NCI-H2171 treated with DMSO at 0.1 percent for 48 hours (cell line): ENCODE measurements at places on chromosomes 12 and 14.
A peak's percentile ranks its signal among the peaks of the same experiment; 100 is the strongest.

- no peak for DNase-seq
These were observed 960.9 kb upstream of the FBXO33 start for GRCh38 chr14:40393143-40393542.

- no peak for DNase-seq
These were observed 96.9 kb downstream of the SYNE2 start for GRCh38 chr14:63949696-63950095.

DNA sequence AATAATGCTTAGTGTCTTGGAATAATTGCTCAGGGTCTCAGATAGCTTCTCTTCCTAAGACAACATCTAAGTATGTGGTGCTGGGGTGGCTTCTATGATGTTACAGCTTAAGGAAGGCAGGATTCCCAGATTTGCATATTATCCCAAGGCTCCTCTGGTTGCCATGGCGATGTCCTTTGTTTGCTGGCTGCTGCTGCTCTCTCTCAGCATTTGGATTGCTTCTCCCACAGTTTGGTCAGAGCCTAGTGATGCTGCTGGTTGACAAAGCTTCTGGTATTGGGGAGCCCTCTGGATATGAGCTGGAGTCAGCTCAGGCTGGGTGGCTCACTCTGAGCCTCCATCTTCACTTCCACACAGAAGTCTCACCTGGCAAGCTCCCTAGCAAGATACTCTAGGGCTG is 56.4 kb upstream of the FBXO33 start:
- DNase-seq, result no peak

DNA sequence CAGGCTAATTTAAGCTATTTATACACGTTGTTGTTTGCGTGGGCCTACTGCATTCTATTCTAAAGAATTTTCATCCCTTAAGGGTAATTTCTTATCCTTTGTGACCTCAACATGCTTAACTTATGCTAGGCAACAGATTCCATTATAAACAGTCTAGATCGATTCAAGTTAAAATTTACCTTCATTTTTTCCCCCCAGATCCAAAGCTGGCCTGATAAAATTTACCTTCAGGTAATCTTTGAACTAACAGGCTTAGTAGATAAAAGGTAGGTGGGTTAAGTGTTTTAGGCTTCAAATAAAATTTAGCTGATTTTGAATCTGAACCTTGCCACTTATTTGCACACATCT is 389 bp upstream of the CCNB1IP1 start:
- no peak for DNase-seq

GRCh38 chr14:33454707-33455106 is 496.2 kb downstream of the EGLN3 start:
- DNase-seq, result no peak

GRCh38 chr12:108833355-108833733 is 24.0 kb downstream of the SSH1 start:
- no peak for DNase-seq

DNA sequence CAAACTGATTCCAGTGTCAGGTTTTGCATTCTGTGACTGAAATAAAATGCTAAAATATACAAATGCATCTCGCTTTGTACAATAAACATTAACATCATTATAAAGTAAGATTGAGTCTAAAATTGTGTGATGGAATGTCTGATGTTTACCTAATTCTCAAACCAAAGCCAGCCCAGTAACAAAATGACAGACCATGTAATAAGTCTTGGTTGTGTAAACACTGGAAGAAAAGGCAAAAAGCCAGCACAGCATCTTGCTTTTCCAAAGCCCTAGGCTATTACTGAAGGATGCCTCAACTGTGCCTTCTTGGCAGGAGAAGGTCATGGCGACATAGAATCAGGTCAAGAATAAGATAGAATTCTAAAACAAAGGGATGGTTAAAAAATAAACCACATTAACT is 169.6 kb downstream of the EGLN3 start:
- no peak for DNase-seq

DNA sequence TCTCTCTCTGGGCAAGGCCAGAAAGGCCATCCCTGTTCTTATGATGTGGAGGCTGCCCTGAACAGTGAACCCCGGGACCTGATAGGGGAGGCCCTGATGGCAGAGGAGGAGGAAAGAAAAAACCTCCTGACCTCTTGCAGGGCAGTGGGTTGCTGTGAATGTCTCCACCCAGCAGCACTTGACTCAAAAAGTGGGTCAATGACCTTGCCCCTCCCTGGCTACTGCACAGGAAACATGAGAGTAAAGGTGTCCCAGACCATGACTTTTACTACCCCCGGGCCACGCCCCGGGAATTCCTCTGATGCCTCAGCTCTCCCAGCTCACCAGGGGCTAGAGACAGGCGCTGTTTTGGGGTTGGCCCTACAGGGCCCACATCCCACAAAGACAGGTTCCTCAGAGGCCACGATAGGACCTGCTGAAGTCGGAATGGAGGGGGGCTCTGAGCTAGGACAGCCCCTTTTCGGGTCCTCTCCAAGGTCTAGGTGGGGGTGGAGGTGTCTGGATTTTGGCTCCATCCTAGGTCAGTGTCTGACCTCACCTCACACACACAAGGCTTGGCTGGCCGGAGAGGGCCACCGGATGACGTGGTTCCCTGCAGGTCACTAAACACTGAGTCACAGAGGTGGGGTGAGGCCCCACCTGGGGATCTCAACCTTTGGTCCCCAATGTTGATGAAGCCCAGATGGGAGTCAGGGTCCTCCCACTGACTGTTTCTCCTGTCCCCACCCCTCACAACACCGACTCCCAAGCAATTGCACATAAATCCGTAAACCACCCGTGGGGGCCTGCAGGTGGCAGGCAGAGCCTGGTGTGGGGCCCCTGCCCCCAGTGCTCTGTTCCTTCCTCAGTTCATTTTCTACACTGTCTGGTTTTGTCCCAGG is 1.6 kb downstream of the RHOF start:
- no peak for DNase-seq

DNA sequence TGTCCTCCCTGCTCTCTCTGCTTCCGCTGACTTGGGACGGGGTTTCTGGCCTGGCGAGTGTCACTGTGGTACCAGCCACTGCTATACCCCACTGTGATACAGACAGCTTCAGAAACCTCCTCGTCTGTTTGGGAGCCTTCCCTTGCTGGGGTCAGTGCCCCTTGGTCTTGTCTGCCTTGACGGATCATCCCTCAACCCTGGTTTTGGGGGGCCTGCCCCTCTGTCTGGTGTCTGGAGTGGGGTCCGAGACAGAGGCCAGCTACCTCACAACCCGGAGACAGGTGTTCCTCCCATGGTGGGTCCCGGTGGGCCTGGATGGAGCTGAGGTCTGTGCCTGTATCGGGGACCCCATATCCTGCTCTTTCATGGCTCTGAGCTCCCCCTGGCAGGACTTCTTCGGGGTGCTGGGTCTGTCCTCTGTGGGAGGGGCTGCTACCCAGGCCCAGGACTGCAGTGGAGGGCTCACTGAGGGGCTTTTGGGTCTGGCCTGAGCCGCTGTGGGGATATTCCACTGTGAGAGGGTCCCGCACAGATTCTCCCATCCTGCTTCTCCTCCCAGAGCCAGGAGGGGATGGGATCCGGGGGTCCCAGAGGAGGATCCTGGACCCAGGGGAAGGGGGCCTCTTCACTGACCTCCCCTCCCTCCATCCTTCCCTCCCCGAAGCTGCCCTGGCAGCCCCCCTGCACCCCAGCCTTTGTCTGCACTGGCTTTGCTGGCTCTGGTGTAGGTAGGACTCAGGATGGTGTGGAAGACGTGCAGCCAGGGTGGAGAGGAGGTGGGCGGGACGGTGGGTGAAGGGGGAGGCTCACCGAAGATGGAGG is 365.5 kb downstream of the TMEM121 start:
- no peak for DNase-seq

DNA sequence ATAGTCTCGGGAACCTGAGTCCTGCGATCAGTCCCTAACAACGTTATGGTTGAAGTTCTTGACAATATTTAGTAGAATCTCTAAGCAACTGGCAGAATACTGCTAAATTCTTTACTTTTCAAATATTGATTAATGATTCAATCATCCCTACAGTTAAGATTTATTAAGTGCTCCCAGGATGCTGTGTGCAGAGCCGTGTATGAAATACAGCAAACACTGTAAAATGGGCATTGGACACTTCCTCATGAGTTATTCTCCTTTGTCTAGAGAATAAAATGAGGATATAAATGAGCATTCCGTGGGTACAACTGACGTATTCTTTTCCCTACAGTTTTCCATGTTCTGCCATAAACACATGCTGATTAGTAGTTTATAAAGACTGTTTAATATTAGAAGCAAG is 372.4 kb downstream of the TMTC2 start:
- no peak for DNase-seq

DNA sequence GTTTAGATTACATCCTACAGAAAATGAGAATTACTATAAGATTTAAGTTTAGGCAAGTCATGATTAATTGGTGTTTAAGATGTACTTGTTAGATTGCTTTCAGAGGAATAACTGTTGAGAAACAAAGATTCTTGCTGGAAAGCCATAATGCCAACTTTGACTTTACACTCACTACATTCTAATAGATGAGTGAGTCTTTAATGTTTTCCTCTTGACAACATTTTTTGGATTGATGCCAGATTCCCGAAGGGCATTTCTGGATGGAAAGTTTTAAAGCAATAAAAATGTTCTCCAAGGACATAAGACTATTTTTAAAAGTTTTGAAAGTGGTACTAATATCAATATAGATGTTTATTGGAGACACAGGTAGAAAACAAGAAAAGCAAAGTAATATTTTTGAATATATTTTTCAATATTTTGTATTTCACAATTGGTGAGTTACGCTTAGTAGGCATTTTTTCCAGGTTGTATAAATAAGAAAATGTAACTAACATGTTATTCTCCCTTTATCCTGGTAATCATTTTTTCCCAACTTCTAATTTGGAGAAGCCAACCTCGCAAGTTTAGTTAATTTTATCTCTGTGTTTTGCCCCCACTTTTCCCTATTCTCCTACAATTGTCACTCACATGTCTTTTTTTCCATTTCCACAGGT is 307.3 kb downstream of the CEP128 start:
- DNase-seq, result no peak

- no peak for DNase-seq
These were observed 107.5 kb downstream of the TMEM260 start for GRCh38 chr14:56687123-56687522.

- DNase-seq, result no peak
These were observed 3.8 kb downstream of the AKAP3 start for GRCh38 chr12:4645023-4645422.

GRCh38 chr12:107735763-107736162 is 25.2 kb downstream of the PRDM4 start:
- DNase-seq, result peak; percentile 22

DNA sequence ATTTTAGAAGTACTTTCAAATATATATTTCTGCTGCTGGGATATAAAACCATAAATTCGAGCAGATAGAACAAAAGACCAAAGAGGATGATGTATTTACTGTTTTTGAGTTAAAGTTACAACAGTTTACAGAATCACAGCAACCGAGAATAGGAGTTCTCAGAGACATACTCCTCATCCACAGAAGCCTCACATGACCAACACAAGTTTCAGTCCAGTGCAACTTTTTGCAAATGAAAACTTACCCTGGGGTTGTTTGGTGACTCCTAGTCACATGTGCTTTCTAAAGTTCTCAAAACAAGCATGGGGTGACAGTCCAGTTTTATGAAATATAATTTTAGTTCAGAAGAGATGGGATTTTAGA is 117.1 kb downstream of the PRKCH start:
- DNase-seq, result no peak

DNA sequence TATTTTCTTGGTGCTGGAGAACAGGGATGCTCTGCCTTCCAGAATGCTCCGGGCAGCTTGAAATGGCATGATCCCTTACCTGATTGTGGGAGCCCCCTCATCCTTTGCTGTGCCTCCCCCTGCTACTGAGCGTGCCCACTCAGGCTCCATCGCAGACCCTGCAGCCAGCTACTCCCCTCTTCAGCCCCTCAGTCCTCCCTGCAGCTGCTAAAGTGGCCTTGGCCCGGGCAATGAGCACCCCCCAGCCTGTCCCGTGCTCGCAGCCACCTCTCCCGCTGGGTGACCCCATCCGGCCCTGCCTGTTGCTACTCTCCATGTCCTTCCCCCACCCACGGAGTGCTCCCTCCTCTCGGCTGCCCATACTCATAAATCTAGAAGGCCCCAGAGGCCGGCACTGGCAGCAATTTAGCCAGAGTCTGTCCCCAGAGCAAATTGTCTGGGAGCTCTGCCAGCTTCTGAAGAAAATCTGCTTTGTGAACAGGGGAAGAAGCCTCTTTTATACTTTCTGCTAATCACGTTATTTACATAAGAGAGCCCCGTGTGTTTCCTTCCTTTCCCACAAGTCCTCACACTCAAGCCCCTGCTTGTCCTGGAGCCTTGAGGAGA is 143.7 kb upstream of the FRMD6 start:
- DNase-seq, result peak; percentile 96

- DNase-seq, result peak; percentile 70
These were observed 764 bp upstream of the SPTB start for GRCh38 chr14:64880221-64881121.

DNA sequence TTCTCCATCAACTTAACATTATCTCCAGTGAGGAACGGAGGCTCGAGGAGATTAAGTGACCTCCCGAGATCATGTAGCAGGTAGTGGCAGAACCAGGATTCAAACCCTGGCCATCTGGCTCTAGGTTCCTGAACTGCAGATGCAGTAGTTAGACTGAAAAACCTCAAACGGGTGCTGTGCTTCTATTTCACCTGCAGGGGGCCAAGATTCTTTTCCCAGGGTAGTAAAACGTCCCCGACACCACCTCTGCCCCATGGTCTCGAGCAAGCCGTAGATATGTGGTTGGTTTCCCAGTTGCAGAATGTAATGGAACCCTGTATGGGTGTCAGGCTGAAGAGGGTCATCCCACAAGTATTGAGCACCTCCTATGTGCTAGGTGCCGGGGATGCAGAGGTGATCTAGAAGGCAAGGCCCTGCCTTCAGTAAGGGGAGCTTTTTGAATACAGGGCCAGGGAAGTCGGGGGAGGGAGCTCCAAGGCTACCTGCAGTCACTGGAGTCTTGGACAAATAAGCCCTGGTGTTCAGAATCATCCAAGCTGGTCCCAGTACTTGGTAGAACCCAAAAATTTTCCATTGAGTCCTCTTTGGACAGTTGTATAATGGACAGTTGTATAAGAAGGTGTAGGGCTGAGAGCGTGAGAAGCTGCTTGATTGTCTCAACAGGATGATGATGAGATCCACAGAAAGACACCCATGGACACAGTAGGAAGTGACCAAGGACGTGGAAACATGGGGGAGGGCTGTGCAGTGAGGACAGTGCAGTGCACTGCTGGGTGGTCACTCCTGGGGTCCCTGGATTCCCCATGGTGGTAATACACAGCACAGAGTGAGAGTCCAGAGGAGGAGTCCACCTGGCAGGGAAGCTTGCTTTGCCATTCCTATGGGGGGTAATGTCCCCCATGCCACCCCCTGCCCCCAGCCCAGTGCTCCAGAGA is 197.2 kb downstream of the CHST11 start:
- DNase-seq, result no peak

DNA sequence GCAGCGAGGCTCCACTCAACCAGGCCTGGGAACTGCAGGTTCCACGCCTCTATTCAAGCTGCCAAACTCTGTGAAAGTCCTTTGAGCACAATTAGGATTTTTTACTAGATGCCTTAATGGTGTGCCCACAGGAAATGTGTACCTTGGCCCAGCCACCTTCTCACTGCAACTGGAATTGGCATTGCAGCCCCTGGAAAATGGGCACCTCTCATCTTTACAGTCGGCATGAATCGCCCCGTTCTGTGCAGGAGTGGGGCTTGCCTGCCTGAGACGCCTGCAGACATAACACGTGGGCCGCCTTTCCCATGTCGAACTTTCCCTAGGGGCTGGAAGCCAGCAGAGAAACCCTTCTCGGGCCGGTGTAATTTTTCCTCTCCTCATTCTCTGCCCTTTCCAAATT is 42.0 kb upstream of the ELK3 start:
- DNase-seq, result no peak
